ENCODE measurements at places on chromosomes 7 and 10.

- no peak for DNase-seq
Observed at GRCh38 chr10:234708-235406, 99.6 kb downstream of the ZMYND11 start.

DNA sequence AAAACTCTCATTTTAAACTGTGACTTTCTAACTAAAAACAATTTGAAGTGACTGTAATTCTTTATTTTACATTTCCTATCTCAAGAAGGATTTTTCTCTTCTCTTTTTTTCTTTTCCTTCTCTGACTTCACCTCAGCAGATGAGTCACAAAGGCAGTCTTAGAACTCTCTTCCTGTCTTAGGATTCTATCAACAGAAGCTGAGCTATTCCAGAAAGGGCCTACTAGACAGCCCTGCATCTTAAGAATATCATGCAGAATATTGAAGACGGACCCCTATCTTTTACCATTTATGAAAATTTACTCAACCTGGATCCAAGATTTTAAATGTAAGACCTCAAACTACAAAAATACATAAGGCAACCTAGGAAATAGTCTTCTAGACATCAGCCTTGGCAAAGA is 365.7 kb upstream of the SEMA3C start:
- no peak for DNase-seq

DNA sequence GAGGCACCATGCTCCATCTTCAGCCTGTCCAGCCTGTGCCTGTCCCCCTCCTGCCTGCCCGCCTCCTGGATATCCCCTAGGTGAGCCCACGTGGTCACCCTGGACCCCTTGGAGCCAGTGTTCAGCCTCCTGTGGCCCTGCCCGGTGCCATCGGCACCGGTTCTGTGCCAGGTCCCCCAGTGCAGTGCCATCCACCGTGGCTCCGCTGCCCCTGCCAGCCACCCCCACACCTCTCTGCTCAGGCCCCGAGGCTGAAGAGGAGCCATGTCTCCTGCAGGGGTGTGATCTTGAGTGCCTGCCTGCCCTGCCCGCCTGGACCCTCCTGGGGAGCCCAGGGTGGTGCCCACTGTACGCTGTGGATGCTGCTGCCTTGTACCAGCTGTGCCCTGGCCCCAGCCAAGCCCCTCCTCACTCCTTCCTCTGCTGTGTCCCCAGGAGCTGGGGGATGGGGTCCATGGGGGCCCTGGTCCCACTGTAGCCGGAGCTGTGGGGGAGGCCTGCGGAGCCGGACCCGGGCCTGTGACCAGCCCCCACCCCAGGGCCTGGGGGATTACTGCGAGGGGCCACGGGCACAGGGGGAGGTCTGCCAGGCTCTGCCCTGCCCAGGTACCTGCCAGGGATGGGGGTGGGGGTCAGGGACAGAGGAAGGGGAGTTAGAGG is 26.2 kb upstream of the ZNF862 start:
- no peak for DNase-seq

- DNase-seq: no peak
Observed at GRCh38 chr7:47553309-47553708, 28.6 kb downstream of the TNS3 start.

DNA sequence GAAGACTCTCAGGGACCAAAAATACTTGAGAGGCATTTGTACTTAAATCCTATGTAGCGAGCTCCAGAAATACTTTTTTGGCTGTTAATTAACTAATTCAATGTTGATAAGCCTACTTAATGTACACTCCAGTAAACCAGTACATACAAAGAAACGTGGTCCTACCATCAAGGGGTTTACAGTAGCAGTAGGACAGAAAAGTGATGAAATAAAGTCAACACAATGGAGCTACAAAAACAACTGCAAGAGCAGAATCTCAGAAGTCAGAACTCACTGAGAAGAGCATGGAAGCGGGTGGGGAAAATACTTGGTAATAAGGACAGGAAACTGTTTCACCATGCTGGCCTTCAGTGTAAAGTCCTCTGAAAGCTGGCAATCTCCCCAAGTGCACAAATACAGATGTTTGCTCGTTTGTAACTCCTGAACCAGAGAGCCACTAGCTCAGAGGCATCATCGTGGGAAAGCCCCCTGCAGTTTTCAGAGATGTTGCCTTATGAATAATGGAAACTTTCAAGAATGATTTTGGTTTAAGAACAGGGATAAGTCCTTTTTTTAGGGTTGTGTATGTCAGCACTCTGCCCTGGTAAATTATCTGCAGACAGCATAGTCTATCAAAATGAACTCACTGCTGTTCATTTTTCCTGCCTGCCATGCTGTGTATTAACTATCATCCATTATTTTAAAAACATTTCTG is 233.2 kb downstream of the SORCS1 start:
- DNase-seq: no peak

- DNase-seq: no peak
Observed at GRCh38 chr10:4526311-4526731, 299.7 kb upstream of the AKR1E2 start.

GRCh38 chr7:25456467-25457171 is 228.3 kb upstream of the NPVF start:
- peak; percentile 32 for DNase-seq

DNA sequence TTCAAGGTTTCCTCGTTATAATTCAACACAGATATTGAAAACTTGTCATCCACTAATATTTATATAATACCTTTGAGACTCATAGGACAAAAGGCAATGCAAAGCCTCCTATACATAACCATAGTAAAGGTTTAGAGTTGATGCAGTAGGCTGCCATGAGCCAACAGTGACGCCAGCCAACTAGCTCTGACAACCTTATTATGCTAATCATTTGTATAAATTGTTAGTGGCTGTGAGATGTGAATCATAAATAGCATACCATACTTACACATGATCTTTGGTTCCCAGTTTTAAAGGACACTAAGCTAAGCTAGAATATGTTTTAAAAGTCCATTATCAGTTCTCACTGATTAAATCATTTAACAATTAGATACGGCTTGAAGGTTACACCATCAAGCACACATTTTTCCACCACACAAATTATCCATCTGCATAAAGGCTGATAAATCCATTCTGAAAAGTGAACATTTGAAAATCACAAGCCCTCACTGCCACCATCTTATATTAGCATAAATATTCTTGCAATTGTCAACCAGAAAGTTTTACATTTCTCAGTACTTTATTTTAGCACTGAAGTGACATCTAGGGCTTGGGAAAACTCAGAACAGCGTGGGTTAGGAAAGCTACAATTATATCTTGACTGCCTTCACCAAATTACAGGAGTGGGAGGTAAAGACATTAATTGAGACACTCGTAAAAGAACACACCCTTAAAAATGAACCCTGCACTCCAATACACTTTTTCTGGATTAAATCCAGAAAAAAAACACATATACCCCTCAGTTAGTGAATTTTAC is 30.7 kb downstream of the COA1 start:
- no peak for DNase-seq

DNA sequence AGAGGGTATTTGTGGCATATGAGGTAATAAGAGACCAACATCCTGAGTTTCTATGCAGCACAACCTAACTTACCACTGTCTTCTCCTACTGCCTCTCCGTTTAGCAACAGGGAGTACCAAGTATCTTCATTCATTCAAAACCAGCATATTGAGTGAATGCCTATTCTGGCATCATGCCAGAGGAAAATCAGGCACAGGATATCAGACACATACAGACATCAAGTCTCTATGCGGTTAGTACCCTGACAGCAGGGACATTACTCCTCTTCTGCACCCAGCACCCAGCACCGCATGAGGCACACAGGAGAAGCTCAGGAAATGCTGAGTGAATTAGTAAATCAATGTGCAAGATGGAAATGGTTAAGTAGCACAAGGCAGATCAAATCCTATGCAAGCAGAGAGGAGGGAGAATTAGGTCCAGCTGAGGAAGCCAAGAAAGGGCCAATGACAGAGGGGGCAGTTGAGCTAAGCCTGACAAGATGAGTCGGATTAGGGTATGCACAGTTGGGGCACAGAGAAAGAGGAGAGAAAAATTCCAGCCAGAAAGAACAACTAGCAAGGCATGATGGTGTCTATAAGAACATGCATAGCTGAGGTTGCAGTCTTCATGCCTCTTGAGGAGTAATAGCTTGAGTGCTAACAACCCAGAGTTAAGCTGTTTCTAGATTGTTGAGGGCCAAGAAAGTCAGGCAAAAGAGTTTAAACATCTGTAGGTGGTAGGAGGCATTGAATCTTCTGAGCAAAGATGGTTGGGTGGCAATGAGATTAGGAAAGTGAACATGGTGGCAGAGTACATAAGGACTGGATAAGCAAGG is 146.0 kb downstream of the PLXNA4 start:
- no peak for DNase-seq

DNA sequence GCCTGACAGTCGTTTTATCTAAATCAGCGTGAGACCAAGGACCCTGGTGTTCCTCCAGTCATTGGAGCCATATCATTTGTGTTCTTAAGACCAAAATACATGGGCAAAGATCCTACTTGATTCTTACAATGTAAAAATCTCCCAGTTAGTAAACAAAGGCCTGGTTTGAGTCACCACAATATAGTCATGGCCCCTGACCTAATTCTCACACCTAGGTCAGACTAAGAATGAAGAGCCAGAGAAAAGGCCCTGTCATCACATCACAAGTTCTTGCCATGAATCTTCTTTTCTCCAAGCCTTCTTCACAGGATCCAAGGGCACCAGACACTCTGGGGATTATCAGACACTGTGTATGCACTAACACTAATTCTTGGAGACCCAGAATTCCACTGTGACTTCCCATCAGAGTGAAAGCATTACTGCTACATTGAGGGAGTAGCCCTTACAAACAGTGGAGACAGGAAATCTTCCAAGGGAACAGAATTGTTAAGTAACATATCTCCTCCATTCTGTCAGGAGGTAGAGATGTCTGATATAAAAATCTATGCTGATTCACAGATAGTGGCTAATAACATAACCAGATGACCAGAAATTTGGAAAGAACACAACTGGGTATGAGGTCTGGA is 7.6 kb upstream of the ERVW-1 start:
- no peak for DNase-seq

DNA sequence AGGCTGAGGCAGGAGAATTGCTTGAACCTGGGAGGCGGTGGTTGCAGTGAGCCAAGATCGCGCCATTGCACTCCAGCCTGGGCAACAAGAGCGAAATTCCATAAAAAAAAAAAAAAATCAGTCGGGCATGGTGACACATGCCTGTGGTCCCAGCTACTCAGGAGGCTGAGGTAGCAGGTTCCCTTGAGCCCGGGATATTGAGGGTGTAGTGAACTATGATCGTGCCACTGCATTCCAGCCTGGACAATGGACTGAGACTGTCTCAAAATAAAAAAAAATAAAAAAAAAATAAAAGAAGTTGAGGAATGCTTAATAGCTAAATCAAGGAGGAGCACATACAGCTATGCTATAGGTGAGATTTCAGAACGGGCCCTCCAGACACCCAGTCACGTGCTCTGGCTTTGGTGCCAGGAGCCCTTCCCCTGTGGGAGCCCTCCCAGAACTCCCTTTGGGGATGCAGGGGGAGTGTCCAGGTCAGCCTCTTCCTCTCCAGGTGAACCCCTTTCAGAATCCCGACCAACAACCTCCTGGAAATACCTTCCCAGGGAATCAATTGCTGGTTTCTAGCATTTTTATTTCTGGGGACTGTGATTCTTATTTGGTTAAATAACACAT is 42.9 kb upstream of the CTBP2 start:
- no peak for DNase-seq

GRCh38 chr7:142862786-142863400 is 8.0 kb downstream of the EPHB6 start:
- no peak for DNase-seq

- DNase-seq: no peak
Observed at GRCh38 chr7:31082447-31082846, 30.3 kb downstream of the ADCYAP1R1 start.

DNA sequence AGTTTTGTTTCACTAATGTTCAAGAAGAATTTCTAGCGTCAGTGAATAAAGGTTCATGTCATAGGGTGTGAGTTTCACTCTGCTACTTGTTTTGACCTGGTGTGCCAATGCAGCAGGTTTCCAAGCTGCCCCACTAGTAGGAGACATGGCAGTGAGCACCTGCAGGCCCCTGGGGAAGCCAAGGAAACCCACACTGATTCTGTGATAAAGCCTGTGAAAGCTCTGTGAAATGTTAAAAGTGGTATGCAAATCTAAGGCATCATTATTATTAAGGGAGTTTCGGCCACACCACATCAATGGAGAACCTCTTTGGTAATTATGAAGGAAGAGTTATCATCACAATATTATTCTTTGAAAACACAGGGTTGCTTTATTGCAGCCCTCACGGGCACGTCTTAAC is 46.4 kb downstream of the ABCB5 start:
- DNase-seq: no peak

DNA sequence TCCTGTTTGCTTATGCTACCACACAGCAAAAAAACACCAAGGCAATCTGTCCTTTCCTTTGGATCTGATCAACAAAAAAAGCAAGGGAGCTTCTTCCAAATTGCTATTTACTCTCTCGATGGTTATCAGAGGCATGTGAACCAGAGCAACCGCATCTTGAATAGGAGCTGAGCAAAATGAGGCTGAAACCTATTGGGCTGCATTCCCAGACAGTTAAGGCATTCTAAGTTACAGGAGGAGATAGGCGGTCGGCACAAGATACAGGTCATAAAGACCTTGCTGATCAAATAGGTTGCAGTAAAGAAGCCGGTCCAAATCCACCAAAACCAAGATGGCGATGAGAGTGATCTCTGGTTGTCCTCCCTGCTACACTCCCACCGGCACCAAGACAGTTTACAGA is 76.8 kb upstream of the FRMD4A start:
- no peak for DNase-seq

- DNase-seq: no peak
Observed at GRCh38 chr7:90629297-90629918, 33.3 kb downstream of the CDK14 start.

GRCh38 chr7:133386205-133386604 is 133.3 kb downstream of the EXOC4 start:
- no peak for DNase-seq

GRCh38 chr10:85786401-85786899 is 580.1 kb downstream of the GRID1 start:
- no peak for DNase-seq

GRCh38 chr10:95414016-95414830 is 123.4 kb upstream of the PDLIM1 start:
- no peak for DNase-seq

DNA sequence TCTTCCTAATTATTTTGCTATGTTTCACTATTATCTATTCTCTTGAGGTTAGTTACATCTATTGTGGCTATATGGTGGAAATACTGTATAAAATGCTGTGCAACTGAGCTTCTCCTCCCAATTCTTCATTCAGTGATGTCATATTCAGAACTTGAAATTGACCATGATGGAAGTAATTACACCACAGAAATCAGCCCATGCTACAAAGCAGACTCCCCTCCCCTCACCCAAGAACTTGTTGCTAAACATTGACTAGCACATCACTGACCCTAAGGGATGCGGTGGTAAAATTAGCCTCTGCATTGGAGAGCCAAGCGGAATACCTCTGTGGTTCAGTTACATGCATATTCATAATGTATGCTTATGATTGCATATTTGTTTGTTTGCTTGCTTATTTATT is 8.8 kb downstream of the CALD1 start:
- no peak for DNase-seq

- DNase-seq: no peak
Observed at GRCh38 chr10:53997953-53998352, 803.1 kb downstream of the PCDH15 start.
